ENCODE measurements at places on chromosomes 12 and 14. TPM values are rescaled to one million over a fixed set of nuclear protein-coding genes. Genes with fewer than 3 reads are reported as not detected.

The ARHGDIB gene
- 11.4 TPM for total RNA-seq

The NTN4 gene
- 130 TPM for total RNA-seq

The CARMIL3 gene
- 0.17 TPM for total RNA-seq

The ADAM21 gene
- total RNA-seq, result 0.86 TPM

The PAX9 gene
- 0.52 TPM for total RNA-seq

The MYBPC1 gene
- total RNA-seq, result not detected

The SLC10A1 gene
- not detected for total RNA-seq

The MYO1A gene
- total RNA-seq, result 0.53 TPM

The RNF41 gene
- total RNA-seq, result 154 TPM

The TMEM117 gene
- total RNA-seq, result 10.2 TPM

All from smooth muscle cell of the pulmonary artery (primary cell).